A549 treated with dexamethasone at 1 μM for 4 hours (cell line): ENCODE measurements at places on chromosomes 11 and 22. TPM values are rescaled to one million over a fixed set of nuclear protein-coding genes. Genes with fewer than 3 reads are reported as not detected.

MYEOV gene
- total RNA-seq = 104 to 129 TPM (median 116 TPM) in 5 replicates

UPK3A gene
- not detected in 5 replicates for total RNA-seq

KCNA4 gene
- total RNA-seq = not detected in 5 replicates

OR5A2 gene
- total RNA-seq = not detected in 5 replicates

PPP6R2 gene
- 7.6 to 14.5 TPM (median 12.0 TPM) in 5 replicates for total RNA-seq

AGBL2 gene
- total RNA-seq = 0.59 to 1.1 TPM (median 0.92 TPM) in 5 replicates

RBMXL2 gene
- not detected in 5 replicates for total RNA-seq

CEP126 gene
- total RNA-seq = 2.4 to 3.1 TPM (median 2.8 TPM) in 5 replicates

CCDC73 gene
- total RNA-seq = 0.03 to 0.04 TPM in 2 of 5 replicates, not detected in the others

OR2D2 gene
- total RNA-seq = not detected in 5 replicates
